Hindlimb muscle (tissue), 1 donor: ENCODE measurements at places on chromosomes 4 and X. TPM values are rescaled to one million over a fixed set of nuclear protein-coding genes. Genes with fewer than 3 reads are reported as not detected.

DNA sequence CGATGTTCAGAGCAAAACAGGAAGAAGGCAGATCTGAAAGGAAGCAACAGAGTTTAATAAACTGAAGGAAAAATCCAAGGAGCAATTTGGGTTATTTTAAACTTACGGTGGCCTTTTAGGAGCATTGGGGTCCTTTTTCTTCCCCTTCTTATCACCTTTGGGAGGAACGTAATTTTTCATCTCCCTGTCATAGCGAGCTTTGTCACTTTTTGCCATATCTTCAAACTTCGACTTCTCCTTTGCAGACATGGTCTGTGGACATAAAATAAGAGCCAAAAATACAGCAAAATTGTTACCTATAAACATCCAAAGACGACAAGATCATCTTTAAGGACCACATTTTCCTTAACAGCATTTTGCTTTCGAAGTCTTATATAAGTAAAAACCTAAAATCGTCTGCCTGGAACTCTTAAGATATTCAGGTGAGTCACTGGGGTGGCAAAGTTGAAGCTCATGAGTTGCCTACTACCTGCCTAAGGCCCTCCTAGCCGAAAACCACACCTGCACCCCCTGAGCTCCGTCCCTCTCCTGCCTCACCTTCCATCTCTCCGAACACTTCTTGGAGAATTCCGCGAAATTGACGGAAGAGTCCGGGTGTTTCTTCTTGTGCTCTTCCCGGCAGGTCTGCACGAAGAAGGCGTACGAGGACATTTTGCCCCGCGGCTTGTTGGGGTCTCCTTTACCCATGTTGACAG lies 1.0 kb downstream of the HMGB2 start:
- no peak for DNase-seq

HSD17B11 gene
- 18.9 TPM for polyA plus RNA-seq

- no peak for DNase-seq
Measured at GRCh38 chr4:80074069-80074468, 1.0 kb upstream of the ANTXR2 start.

PAGE1 gene
- polyA plus RNA-seq, result not detected

MMRN1 gene
- 2.2 TPM for polyA plus RNA-seq
